ENCODE measurements at places on chromosomes 3 and 15. TPM values are rescaled to one million over a fixed set of nuclear protein-coding genes. Genes with fewer than 3 reads are reported as not detected.

Gene ZBTB47
- total RNA-seq, result 0.60 TPM

Gene NRROS
- total RNA-seq, result 17.0 TPM

Gene UQCC5
- 18.2 TPM for total RNA-seq

Gene LNP1
- 1.5 TPM for total RNA-seq

Gene TPRG1
- total RNA-seq, result 29.6 TPM

GRCh38 chr3:168570404-168571155, 474.9 kb upstream of the GOLIM4 start:
- no peak for DNase-seq
- no peak overlapping the region for H3K4me3 ChIP-seq
- H3K36me3 ChIP-seq, result no peaks in the 10 kb centered on the region
- H3K4me1 ChIP-seq, result no peaks in the 10 kb centered on the region
- no peak overlapping the region for H3K27ac ChIP-seq

GRCh38 chr3:4078903-4079302, 224.3 kb upstream of the SETMAR start:
- H3K27me3 ChIP-seq, result no peaks in the 10 kb centered on the region
- no peaks in the 10 kb centered on the region for H3K4me1 ChIP-seq
- no peak for DNase-seq
- H3K27ac ChIP-seq, result no peak overlapping the region
- no peak overlapping the region for H3K4me3 ChIP-seq

- H3K36me3 ChIP-seq, result peaks cover 9% of the 10 kb centered on the region
- H3K4me3 ChIP-seq, result no peak overlapping the region
- no peaks in the 10 kb centered on the region for H3K4me1 ChIP-seq
Observed at GRCh38 chr15:75483961-75484360, 32.5 kb upstream of the SIN3A start.

DNA sequence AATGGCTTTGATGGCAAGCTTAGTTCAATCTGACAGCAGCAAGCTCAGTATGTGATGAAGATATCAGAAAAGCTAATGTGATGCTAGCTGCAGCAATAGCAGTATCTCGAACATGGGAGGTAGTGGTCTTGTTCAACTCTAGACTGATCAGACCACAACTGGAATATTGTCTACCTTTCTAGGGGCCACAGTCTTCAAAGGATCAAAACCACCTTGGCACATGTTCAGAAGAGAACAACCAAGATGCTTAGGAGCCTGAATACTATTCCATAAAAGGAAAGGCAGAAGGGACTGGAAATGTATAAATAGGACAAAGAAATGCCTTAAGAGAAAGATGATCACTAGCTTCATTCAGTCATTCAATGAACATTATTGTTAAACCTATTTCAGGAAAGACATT, 2.3 kb downstream of the C3orf70 start:
- DNase-seq, result no peak
- H3K27me3 ChIP-seq, result peaks cover 30% of the 10 kb centered on the region

Data from CD8-positive, alpha-beta memory T cell (primary cell).